Peyer's patch (tissue), 4 donors: ENCODE measurements at places on chromosomes 7 and 10. TPM values are rescaled to one million over a fixed set of nuclear protein-coding genes. Genes with fewer than 3 reads are reported as not detected.

ANKRD61 gene
- not detected for total RNA-seq

HOXA9 gene
- total RNA-seq = 71.2 TPM

EBLN1 gene
- not detected for total RNA-seq

CALML3 gene
- not detected for total RNA-seq

ADK gene
- total RNA-seq = 12.9 TPM

GBX1 gene
- total RNA-seq = not detected

FAM25G gene
- total RNA-seq = not detected

DNA sequence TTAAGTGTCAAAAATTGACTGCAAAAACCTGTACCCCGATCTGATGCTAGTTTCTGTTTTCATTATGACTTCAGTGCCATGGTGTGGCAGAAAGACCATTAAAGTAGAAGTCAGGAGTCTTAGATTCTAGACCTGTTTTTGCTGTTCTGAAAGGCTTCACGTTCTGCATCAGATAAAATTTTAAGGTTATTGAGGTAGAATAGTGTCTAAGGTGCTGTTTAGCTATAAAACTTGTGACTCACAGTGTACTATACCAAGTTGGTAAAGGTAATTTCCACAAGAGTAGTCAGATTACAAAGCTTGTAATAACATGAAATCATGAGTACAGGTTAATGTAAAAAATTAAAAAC lies 38.6 kb downstream of the ZNRF2 start:
- no peak for DNase-seq

DNA sequence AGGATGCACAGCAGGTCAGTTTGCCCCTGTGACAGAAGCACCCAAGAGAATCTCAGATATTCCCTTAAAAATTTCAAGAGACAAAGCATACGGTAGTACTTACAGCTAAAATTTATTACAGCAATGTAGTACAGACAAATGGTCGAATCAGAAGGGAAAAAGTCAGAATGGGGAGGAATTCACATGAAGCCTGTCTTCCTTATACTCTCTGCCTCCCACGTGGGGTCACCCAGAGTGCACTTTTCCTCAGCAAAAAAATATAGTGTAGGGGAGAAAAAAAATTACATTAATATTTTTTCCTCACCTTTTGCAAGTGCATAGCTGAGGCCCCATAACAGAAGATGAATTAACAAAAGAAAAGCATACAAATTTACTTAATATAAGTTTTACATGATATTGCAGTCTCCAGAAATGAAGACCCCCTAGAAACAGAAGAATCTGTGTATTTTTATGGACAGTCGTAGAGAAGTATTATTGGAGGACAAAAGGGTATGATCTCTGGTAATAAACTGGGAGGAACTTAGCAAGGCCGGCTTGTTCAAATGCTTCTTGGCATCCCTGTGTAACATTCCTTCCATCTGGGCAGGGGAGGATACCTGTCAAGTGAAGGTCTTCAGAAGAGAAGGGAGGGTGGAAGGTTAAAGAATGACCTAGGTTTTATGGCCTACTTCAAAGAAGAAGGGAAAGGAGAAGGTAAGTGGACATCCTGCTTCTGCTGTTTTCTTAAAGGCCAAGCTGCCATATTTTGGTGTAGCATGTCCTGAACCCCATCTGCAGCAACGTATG lies 270.6 kb upstream of the MAGI2 start:
- DNase-seq = no peak

- DNase-seq = no peak
These were observed 77.0 kb upstream of the NMT2 start for GRCh38 chr10:15245530-15245929.

DNA sequence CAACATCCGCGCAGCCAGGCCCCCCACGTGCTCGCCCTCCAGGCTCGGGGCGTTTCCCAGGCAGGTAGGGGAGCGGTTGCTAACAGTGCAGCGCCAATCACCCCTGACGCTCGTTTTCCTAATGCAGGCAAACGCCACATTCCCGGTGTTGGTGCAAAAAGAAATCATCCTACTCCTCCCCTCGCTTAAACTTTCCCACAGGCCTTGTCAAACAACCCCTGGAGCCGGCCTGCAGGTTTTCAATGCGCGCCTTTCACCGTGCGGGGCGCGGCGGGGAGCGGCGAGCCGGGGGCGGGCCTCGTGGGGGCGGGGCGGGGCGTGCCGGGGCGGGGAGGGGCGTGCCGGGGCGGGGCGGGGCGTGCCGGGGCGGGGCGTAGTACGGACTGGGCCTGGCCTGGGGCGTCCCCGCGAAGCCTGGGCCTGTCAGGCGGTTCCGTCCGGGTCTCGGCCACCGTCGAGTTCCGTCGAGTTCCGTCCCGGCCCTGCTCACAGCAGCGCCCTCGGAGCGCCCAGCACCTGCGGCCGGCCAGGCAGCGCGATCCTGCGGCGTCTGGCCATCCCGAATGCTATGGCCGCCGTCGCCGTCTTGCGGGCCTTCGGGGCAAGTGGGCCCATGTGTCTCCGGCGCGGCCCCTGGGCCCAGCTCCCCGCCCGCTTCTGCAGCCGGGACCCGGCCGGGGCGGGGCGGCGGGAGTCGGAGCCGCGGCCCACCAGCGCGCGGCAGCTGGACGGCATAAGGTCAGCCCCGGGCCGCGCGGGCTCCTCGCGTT lies at the start of gene ECHDC3:
Gene ECHDC3 (plus strand): TSS at position 374 of the 770 bp plus-strand sequence. CDS start 195 bp downstream, at position 569.
- peak; percentile 73 for DNase-seq

GRCh38 chr10:71995887-71996575 lies 31.8 kb downstream of the CHST3 start:
- DNase-seq = no peak

DNA sequence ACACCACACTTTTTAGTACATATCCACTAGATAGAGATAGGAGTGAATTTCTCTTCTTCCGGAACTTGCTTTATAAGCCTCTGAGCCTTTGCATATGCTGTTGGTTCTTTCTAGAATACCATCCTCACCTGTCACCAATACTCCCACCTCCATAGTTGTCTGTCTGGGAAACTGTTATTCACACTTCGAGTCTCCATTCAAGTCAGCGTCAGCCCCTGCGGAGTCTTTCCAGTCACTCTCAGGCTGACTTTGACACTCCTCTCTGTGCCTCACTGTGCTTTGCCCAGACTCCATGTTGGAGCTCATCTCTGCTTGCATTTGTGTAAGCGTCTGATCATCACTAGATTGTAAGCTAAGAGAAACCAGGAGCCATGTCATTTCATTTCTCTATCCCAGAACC lies 66.5 kb upstream of the NRBF2 start:
- no peak for DNase-seq

- DNase-seq = no peak
These were observed 26.0 kb downstream of the SLIT1 start for GRCh38 chr10:97159646-97160305.

DNA sequence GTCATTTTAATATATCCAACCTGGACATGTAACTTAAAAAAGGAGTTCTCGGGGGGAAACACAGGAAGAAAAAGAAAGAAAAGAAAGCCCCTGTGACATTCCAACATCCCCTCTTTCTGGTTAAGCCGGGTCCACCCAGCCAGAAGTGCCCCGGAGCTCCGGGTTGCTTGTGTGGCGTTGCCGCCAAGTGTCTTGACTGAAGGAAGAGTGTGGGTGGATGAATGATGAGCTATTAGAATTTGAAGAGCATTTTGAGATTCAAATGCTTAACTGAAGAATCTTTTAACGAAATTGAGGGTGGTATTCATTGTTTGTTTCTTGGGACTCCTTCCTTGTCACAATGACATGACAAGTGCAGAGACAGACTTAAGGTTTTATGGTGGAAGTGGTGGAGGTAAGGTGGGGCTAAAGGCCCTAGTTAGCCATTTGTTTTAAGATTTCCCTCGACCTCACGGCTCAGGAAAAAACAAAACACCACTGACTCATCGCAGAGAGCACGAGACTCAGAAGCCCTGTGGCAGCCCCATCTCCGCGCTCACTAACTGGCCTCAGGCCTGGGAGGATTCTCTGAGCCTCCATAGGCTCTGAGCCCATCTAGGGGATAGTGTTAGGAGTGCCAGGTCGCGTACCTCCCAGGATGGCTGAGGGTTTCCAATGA lies 1.8 kb upstream of the GLI3 start:
- no peak for DNase-seq

DNA sequence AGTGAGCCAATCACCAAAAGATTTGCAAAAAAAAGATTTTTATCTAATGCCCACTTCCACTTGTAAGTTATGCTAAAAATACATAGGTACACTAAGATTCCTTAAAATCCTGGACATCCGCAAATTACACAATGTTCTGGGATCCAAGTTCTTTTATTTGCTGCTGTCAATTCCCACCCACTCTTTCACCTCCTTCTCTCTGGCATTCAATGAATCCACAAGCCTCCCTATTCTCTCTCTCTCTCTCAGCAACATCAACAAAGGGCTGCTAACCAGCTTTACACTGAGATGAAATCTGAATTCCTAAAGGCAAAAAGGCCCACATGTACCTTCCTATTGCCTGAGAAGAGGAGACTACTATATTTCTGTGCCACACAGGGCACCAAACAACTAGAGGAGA lies 99.9 kb downstream of the ARMH3 start:
- DNase-seq = no peak

DNA sequence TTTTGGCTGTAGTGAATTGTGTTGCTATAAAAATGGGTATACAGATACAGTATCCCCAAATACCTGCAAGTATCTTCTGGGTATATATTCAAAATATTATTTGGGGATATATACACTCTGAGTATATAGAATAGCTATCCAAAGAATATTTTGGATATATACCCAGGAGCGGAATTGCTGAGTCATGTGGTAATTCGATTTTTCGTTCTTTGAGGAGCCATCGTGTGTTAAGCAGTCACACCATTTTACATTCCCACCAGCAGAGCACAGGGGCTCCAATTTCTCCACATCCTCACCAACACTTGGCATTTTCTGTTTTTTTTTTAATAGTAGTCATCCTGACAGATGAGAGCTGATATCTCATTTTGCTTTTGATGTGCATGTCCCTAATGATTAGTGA lies 61.9 kb downstream of the TEX36 start:
- no peak for DNase-seq

DNA sequence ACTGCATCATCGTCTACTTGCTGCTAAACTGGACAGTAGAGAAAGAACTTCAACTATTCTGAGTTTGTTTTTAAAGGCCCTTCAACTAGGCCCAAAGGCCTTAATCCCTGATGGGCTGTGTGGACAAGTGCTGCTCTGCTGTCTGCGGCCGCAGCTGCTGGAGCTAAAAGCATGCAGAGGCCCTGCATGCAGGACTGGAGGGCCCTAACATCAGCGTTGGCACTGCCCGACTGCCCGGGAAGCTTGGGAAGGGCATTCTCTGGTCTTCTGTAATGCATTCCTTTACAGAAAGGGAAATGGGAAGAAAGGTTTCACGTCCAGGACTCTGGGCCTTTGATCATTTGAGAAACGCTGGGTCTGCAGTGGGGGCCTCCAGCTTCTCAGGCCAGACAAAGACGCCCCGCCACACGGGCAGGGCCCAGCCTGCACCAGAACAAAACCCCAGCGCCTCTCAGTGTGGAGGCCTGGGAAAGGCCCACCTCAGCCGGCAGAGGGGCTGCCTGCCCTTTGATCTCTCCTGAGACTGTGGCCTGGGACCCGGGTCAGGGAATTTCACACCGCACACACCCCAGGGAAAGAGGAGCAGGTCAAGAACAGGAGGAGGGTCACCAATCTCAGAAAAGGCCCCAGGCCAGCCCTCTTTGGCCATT lies 229.3 kb downstream of the DNAJB6 start:
- DNase-seq = no peak

DNA sequence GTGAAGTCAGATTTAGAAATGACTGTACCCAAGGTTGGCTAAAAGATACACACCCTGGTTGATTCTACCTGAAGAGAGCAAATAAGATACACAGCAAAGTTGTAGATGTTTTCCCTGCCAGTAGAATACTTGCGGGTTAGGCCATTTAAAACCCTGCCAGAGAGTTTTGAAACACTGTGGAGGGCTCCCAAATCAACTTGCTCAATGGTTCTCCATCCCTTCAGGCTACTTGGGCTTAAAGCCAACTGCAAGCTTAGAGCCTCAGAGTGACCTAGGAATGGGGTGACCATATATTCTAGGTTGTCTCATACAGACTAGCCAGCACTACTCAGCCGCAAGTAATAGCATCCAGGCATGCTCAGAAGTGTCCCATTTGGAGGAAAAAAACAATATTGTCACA lies 10.0 kb downstream of the CAV1 start:
- DNase-seq = no peak

DNA sequence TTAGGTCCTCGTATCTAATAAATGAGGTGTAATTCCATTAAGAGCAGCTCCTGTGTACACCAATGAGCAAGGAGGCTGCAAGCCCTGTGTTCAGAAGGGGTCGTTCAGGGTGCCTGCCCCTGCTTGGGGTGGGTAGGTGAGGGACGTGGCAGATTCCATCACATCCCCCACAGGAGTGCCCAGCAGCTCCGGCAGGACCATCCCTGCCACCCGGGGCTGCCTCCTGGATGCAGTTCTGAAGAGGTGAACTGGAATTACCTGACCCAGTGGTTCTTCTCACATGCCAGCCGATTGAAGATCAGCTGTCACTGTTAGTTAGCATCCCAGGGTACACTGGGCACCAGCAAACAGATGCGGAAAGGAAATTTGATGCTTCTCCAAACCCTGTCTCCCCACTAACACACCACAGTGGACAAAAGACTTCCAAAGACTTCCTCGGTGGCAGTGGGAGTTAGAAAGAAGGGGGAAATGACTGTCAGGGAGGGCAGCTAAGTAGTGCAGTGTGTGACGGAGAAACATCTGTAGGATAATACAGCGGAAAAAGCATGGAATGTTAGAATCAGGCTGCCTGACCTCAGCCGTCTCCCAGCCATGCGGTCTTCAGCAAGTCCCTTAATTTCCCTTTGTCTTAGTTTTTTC lies 313.6 kb upstream of the ZMIZ1 start:
- DNase-seq = no peak

GRCh38 chr10:3853547-3854303 lies 68.7 kb upstream of the KLF6 start:
- DNase-seq = no peak

DNA sequence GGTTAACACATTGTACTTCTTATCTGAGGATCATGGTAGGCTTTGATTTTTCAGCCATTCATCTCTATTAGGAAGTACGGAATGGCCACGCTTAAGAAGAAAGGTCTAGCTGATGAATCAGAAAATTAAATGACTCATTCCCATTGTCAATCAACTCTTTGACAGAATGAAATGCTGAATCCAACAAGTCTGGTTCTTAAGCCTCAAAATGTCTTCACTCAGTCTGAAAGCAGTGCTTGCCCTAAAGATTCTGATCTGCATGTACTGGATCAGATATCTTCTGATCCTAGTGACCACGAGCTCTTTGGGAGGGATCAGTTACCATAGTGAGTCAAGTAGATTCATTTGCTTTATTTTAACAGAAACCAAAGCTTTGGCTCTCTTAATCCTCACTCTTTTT lies 5.7 kb upstream of the CELF2 start:
- no peak for DNase-seq
